ENCODE measurements at places on chromosomes 7 and 10. TPM values are rescaled to one million over a fixed set of nuclear protein-coding genes. Genes with fewer than 3 reads are reported as not detected.
A peak's percentile ranks its signal among the peaks of the same experiment; 100 is the strongest.

The FAM24A gene
- not detected for total RNA-seq

The LUC7L2 gene
- 48.9 TPM for total RNA-seq

DNA sequence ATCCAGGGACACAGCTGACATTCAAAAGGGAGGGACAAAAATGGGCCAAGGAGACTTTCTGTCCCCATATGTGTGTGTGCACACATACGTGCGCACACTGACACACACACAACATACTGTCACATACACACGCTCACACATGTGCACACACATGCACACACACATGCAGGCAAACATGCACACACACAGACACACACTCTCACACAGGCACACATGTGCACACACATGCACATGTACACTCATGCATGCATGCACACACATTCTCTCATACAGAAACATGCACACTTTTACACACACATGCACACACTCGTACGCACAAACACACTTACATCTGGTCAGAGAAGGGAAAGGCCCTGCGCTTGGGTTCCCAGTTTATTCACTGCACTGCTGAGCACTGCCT is 155.1 kb upstream of the MKI67 start:
- DNase-seq, result no peak

- no peak for DNase-seq
Measured at GRCh38 chr10:91049296-91049987, 128.6 kb upstream of the ANKRD1 start.

GRCh38 chr10:93548376-93549071 is 17.9 kb upstream of the FFAR4 start:
- DNase-seq, result peak; percentile 53

- DNase-seq, result no peak
Measured at GRCh38 chr10:30579574-30579973, 50.0 kb downstream of the LYZL2 start.
